A549 treated with RU486 at 1 μM for 4 hours (cell line): ENCODE measurements at places on chromosomes 11 and 22. TPM values are rescaled to one million over a fixed set of nuclear protein-coding genes. Genes with fewer than 3 reads are reported as not detected.

RAB39A gene
- total RNA-seq, result 0.18 to 0.62 TPM (median 0.47 TPM) in 5 replicates

FREY1 gene
- 0.20 to 1.00 TPM (median 0.32 TPM) in 3 of 5 replicates, not detected in the others for total RNA-seq

CARD16 gene
- total RNA-seq, result 0.29 TPM in 1 of 5 replicates, not detected in the others

KRTAP5-1 gene
- total RNA-seq, result not detected in 5 replicates

OR5B17 gene
- total RNA-seq, result not detected in 5 replicates

IGSF9B gene
- total RNA-seq, result 0.54 to 1.5 TPM (median 1.2 TPM) in 5 replicates

KCNK4 gene
- total RNA-seq, result 0.21 TPM in 1 of 5 replicates, not detected in the others

GRIK4 gene
- not detected in 5 replicates for total RNA-seq

PGA4 gene
- not detected in 5 replicates for total RNA-seq

SLC22A12 gene
- not detected in 5 replicates for total RNA-seq

KRTAP5-9 gene
- total RNA-seq, result not detected in 5 replicates

SCGB2A2 gene
- not detected in 5 replicates for total RNA-seq

C11orf42 gene
- not detected in 5 replicates for total RNA-seq

SLC5A1 gene
- 0.03 to 0.05 TPM in 2 of 5 replicates, not detected in the others for total RNA-seq
